Ascending aorta (tissue), 2 donors: ENCODE measurements at places on chromosomes 3 and 15. TPM values are rescaled to one million over a fixed set of nuclear protein-coding genes. Genes with fewer than 3 reads are reported as not detected.

Gene FAM43A
- 53.9 TPM for total RNA-seq

- DNase-seq = no peak
Measured at GRCh38 chr15:100863796-100864267, 15.8 kb upstream of the ALDH1A3 start.

- no peak for DNase-seq
Measured at GRCh38 chr3:99586701-99587100, 51.7 kb upstream of the COL8A1 start.

GRCh38 chr3:53240989-53241972 lies 14.5 kb downstream of the TKT start:
- no peak for DNase-seq

GRCh38 chr3:106587551-106587950 lies 718.7 kb upstream of the CBLB start:
- DNase-seq = no peak
